Mesothelial cell of epicardium (in vitro differentiated cells): ENCODE measurements at places on chromosomes 16 and 17. TPM values are rescaled to one million over a fixed set of nuclear protein-coding genes. Genes with fewer than 3 reads are reported as not detected.

Gene CCL1
- total RNA-seq = not detected in 3 replicates

Gene TEKT1
- not detected in 3 replicates for total RNA-seq

Gene MPHOSPH6
- 32.2 to 34.8 TPM (median 34.4 TPM) in 3 replicates for total RNA-seq

Gene KRT40
- total RNA-seq = 0.16 TPM in 1 of 3 replicates, not detected in the others

Gene ADCY9
- 10.4 to 13.8 TPM (median 13.1 TPM) in 3 replicates for total RNA-seq

Gene MLLT6
- total RNA-seq = 171 to 184 TPM (median 178 TPM) in 3 replicates

Gene ZP2
- not detected in 3 replicates for total RNA-seq

Gene KRTAP4-6
- total RNA-seq = not detected in 3 replicates

Gene CEP295NL
- 3.2 to 4.2 TPM (median 3.8 TPM) in 3 replicates for total RNA-seq

Gene SLFN12
- total RNA-seq = 18.4 to 19.5 TPM (median 18.8 TPM) in 3 replicates

Gene KRT36
- not detected in 3 replicates for total RNA-seq

Gene PTX4
- not detected in 3 replicates for total RNA-seq

Gene PTGES3L
- 1.5 to 2.0 TPM (median 1.6 TPM) in 3 replicates for total RNA-seq

Gene BCAR1
- 87.3 to 95.9 TPM (median 95.1 TPM) in 3 replicates for total RNA-seq

Gene ACADVL
- 385 to 424 TPM (median 410 TPM) in 3 replicates for total RNA-seq

Gene SEPTIN1
- 0.86 to 1.6 TPM (median 1.4 TPM) in 3 replicates for total RNA-seq

Gene TRPV3
- total RNA-seq = 3.4 to 4.0 TPM (median 3.6 TPM) in 3 replicates

DNA sequence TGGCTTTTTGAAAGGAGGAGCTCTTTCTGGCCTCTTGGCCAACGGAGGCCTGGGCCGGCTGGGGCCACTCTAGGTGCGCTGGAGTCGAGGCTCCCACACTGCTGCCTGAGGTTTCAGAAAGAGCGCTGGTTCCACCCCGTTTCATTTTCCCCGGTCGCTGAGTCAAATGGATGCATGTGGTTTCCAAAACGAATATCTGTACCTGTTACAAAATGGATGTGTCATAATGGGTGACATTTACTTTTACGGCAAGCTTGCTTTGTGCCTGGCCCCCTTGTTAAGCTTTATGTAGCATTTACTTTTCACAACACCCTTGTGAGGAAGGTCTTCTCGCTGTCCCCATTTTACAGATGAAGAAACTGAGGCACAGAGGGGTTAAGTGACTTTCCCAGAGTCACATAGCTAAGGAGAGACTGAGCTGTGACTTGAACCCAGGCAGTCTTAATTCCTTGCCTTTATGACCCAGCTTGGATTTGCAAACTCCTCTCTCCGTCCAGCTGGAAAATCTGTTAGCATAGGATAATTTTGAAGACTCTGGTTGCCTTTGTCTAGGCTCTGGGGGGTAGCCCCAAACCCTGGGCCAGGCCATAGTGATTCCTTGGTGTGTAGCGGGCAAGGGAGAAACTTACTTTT is 10.6 kb downstream of the KSR1 start:
- DNase-seq = no peak
- no peak overlapping the region for H3K27ac ChIP-seq
- H3K4me1 ChIP-seq = peaks cover 2% of the 10 kb centered on the region
- H3K36me3 ChIP-seq = no peaks in the 10 kb centered on the region
- H3K27me3 ChIP-seq = no peaks in the 10 kb centered on the region

GRCh38 chr17:41464682-41465081 is 2.5 kb downstream of the KRT32 start:
- H3K36me3 ChIP-seq = peaks cover 3% of the 10 kb centered on the region
- H3K27ac ChIP-seq = no peak overlapping the region
- H3K4me1 ChIP-seq = peaks cover 15% of the 10 kb centered on the region
- H3K4me3 ChIP-seq = no peak overlapping the region

- no peaks in the 10 kb centered on the region for H3K27me3 ChIP-seq
- H3K4me3 ChIP-seq = no peak overlapping the region
- H3K27ac ChIP-seq = no peak overlapping the region
- DNase-seq = no peak
- H3K36me3 ChIP-seq = no peaks in the 10 kb centered on the region
These were observed 155.3 kb downstream of the RGS9 start for GRCh38 chr17:65292430-65292829.

DNA sequence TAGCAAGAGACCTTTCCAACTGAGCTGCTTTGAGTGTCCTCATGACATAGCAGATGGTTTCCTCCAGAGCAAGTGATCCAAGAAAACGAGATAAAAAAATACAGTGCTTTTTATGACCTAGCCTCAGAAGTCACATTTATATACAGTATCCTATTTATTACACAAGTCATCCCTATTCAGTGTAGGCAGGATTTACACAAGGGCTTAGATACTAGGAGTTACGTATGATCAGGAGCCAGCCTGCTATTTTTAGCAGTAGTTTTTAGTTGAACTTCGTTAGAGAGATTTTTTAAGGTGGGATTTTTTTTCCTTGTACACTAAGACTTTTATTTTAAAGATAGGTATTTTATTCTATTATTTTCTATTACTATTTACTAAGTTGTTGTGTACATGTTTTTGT is 58.4 kb downstream of the PHKB start:
- H3K27ac ChIP-seq = no peak overlapping the region
- peaks cover 30% of the 10 kb centered on the region for H3K36me3 ChIP-seq
- H3K27me3 ChIP-seq = no peaks in the 10 kb centered on the region
- no peaks in the 10 kb centered on the region for H3K4me1 ChIP-seq
- no peak overlapping the region for H3K4me3 ChIP-seq

DNA sequence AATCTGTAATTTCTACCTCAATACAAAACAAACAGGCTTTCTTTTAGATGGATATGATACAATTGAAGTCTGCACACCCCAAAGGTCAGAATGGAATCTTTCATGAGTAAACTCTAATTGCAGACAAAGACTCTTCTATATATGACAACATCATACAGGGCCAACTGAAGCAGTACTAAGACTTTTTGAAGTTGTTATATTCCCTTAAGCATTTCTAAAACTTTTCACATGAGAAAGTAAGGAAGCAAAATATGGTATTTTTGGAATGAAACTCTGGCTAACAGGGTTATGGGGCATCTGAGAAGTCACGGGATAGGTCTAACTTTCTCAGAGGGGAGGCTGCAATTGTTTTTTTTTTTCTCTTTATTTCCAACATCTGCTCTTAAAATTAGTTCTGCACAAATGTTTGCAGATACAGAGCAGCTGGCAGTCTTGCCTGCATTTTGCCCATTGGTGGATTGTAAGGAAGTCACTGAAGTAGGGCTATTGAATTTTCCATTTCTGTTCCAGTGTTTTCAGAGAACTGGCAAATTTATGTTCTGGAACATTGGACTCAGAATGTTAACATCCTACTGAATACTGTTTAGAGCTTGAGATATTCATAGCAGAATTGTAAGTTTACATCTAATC is 59.1 kb downstream of the SSH2 start:
- H3K27me3 ChIP-seq = no peaks in the 10 kb centered on the region
- DNase-seq = no peak
- peaks cover 28% of the 10 kb centered on the region for H3K4me1 ChIP-seq
- H3K4me3 ChIP-seq = no peak overlapping the region
- H3K27ac ChIP-seq = peak overlapping the region; percentile 48

- no peak overlapping the region for H3K27ac ChIP-seq
- no peaks in the 10 kb centered on the region for H3K27me3 ChIP-seq
- H3K4me3 ChIP-seq = no peak overlapping the region
These were observed 51.7 kb downstream of the TBX4 start for GRCh38 chr17:61503961-61504360.

- peaks cover 8% of the 10 kb centered on the region for H3K4me1 ChIP-seq
- peaks cover 46% of the 10 kb centered on the region for H3K36me3 ChIP-seq
- no peak overlapping the region for H3K4me3 ChIP-seq
These were observed 10.9 kb downstream of the ACLY start for GRCh38 chr17:41907633-41908539.

- H3K27me3 ChIP-seq = peaks cover 80% of the 10 kb centered on the region
- H3K4me1 ChIP-seq = no peaks in the 10 kb centered on the region
- no peak overlapping the region for H3K4me3 ChIP-seq
- no peak overlapping the region for H3K27ac ChIP-seq
These were observed 177.2 kb downstream of the ENGASE start for GRCh38 chr17:79251824-79252223.

DNA sequence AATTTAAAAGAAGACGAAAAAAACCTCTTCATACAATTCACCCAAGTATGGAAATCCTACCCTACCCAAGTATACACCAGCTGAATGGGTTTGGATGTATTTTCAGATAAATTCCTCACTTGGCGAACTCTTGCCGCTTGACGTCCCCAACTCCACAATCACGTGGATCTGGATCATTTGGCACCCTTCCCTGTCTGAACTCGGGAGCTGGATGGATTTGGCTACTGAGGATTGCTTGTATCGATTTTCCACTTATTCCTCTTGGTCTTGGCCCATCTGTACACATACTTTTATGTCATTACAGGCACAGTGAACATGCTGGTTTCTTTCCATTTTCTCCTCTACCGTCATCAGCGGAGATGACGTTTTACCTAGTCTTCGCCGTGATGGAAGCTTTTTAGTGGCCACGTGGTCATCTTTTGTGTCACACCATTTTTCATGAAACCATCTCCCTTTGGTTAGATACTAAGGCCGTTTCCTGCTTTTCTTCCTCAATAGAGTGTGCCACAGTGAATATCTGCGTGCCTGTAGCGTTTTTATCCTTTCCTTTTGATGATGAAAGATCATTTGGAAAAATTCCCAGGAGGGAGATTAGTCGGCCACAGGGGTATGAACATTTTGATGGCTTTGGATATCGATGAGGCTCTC is 47.1 kb downstream of the CMIP start:
- no peak for DNase-seq
- peaks cover 35% of the 10 kb centered on the region for H3K4me1 ChIP-seq
- no peaks in the 10 kb centered on the region for H3K27me3 ChIP-seq
- no peaks in the 10 kb centered on the region for H3K36me3 ChIP-seq
- H3K4me3 ChIP-seq = no peak overlapping the region

DNA sequence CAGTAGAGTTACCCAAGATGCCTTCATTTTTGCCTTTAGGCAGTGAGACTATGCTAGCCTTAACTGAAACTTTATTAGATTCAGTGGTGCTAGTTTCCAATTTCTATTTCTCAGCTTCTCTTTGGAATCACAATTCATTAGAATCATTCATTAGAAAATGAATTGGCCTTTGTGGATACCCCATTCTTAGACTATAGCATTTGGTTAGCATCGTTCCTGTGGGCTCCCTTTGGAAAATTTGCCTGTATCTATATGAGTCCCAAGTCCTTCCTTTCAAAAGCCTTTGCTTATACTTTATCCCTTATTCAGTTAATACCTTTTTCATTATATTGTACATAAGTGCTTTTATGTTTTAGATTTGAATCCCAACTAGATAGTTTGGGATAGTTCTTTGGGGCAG is 187.0 kb upstream of the TBX2 start:
- H3K4me1 ChIP-seq = peaks cover 61% of the 10 kb centered on the region
- no peak for DNase-seq
- H3K4me3 ChIP-seq = no peak overlapping the region
- no peaks in the 10 kb centered on the region for H3K36me3 ChIP-seq

- no peaks in the 10 kb centered on the region for H3K36me3 ChIP-seq
- H3K4me3 ChIP-seq = no peak overlapping the region
- H3K27me3 ChIP-seq = no peaks in the 10 kb centered on the region
- H3K4me1 ChIP-seq = peaks cover under 1% of the 10 kb centered on the region
- no peak overlapping the region for H3K27ac ChIP-seq
- DNase-seq = no peak
These were observed 59.0 kb upstream of the ZNF469 start for GRCh38 chr16:88323546-88324330.

GRCh38 chr16:73064212-73064993 is 16.5 kb upstream of the ZFHX3 start:
- peak overlapping the region; percentile 58 for H3K4me3 ChIP-seq
- peaks cover 75% of the 10 kb centered on the region for H3K4me1 ChIP-seq
- no peak for DNase-seq
- no peaks in the 10 kb centered on the region for H3K36me3 ChIP-seq

DNA sequence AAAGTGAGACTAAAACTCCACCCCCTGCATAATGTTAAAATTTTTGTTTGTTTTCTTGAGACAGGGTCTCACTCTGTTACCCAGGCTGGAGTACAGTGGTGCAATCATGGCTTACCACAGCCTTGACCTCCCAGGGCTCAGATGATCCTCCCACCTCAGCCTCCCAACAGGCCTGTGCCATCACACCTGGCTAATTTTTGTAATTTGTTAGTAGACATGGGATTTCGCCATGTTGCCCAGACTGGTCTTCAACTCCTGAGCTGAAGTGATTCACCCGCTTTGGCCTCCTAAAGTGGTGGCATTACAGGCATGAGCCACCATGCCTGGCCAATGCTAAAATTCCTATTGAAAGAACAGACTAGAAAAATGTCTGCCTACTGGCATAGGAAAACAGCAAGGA is 103.8 kb downstream of the TRIM37 start:
- H3K36me3 ChIP-seq = peaks cover 16% of the 10 kb centered on the region
- no peak overlapping the region for H3K4me3 ChIP-seq
- H3K27ac ChIP-seq = peak overlapping the region; percentile 61
- no peak for DNase-seq
- H3K4me1 ChIP-seq = peaks cover 10% of the 10 kb centered on the region

DNA sequence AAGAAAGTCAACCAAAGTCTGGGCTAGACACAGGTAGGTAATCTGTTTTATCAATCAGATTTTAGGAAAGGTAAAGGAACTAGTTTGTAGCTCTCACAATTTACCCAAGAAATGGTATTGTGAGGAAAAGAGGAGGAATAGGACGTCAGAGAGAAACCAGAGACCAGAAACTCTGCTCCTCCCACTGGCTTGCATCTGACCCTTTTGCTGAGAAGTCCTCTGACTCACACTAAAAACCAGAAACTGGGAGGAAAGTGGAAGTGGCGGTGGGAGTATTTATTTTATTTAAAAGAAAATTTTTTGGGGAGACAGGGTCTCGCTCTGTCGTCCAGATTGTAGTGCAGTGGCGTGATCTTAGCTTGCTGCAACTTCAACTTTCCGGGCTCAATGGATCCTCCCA is 38.0 kb upstream of the MNT start:
- no peak overlapping the region for H3K4me3 ChIP-seq
- peaks cover 26% of the 10 kb centered on the region for H3K36me3 ChIP-seq
- H3K4me1 ChIP-seq = peaks cover 6% of the 10 kb centered on the region
- DNase-seq = no peak

DNA sequence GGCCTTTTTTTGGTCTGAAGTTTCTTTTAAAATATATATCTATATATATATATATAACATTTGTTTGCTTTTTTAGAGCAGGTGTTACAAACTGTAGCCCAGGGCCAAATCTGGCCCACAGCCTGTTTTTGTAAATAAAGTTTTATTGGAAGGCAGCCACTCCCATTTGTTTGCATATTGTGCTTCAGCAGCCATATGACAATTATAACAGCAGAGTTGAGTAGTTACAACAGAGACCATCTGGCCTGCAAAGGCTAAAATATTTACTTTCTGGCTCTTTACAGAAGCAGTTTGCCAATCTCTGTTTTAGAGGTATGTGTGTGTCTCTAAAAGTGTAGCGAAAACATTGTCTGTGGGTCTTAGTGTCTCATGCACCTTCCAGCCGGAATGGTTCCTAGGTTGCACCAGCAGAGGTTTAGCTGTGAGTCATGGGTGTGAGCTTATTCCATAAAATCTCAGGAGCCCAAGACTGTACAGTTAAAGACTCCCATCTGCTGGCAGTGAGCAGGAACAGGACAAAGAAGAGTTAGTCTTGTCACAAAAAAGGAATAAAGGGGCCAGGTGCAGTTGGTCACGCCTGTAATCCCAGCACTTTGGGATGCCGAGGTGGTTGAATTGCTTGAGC is 23.8 kb downstream of the LCMT1 start:
- H3K27me3 ChIP-seq = no peaks in the 10 kb centered on the region
- peaks cover 24% of the 10 kb centered on the region for H3K36me3 ChIP-seq
- H3K27ac ChIP-seq = no peak overlapping the region
- H3K4me3 ChIP-seq = no peak overlapping the region
- H3K4me1 ChIP-seq = peaks cover 2% of the 10 kb centered on the region

- no peak overlapping the region for H3K4me3 ChIP-seq
- H3K27me3 ChIP-seq = no peaks in the 10 kb centered on the region
- no peaks in the 10 kb centered on the region for H3K36me3 ChIP-seq
- peaks cover 7% of the 10 kb centered on the region for H3K4me1 ChIP-seq
These were observed 18.3 kb upstream of the WFIKKN2 start for GRCh38 chr17:50816771-50817751.
